NCI-H82 (cell line): ENCODE measurements at places on chromosomes 3 and 15.

GRCh38 chr3:194277786-194278130, 73.4 kb downstream of the CPN2 start:
- DNase-seq = no peak

- DNase-seq = no peak
Measured at GRCh38 chr3:134359121-134360010, 14.9 kb downstream of the AMOTL2 start.

DNA sequence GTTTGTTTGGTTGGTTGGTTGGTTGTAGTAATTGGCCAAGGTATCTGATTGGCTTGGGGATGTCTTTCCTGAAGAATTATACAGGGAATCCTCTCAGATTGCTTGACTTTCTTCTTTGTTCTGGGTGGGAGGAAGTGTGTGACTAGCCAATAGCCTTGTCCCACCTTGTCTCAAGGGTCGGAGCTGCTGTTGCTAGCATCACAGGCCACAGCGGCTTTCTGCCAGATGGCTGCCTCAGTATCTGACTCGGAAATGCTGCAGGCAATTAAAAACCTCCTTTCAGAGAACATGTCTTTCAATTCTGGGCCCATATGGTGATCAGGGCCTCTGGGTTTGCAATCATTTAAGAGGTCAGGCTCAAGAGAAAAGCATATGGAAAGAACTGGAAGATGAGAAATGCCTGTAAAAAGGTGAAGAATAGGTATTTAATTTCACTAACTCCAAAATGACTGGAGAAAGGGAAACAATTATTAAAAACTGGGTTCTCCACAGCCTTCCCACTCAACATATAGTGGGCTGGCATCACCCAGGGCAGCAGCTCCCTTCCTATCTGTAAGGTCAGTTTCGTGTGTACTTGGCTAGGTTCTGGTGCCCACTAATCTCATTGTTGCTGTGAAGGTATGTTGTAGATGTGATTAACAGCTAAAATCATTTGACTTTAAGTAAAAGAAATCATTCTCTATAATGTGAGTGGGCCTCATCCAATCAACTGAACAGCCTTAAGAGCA, 32.4 kb downstream of the TGFBR2 start:
- peak; percentile 26 for DNase-seq

GRCh38 chr15:40360015-40360414, 2.0 kb downstream of the DISP2 start:
- no peak for DNase-seq

DNA sequence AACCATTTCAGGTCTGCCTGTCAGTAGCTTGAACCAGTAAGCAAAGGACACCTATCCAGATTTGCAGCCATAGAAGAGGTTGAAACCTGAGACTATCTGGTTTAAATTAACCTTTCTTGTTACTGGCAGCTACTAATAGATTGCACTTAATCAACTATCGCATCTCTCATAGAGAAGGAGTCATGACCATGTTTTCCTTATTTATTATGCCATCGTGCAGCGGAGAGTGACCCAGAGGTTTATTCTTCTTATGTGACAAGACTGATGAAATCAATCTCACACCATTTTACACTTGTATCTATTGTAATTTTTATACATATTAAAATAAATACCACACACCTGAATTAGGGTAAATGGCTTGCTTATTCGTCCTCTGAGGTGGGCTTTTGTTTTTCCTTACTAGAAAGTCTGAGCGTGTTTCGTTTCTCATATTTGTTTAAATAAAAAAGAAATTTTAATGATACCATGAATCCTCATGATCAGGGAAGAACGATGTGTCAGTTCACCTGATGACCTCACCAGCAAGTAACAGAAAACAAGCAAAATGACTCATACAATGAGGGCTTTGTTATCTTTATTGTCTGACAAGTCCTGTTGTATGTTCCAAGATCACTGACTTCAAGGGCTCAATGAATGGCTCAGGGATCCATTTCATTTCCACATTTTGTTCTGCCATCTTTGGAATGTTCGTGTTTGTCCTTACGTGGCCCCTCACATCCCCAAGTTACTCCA, 379.5 kb upstream of the DPH6 start:
- DNase-seq = no peak

DNA sequence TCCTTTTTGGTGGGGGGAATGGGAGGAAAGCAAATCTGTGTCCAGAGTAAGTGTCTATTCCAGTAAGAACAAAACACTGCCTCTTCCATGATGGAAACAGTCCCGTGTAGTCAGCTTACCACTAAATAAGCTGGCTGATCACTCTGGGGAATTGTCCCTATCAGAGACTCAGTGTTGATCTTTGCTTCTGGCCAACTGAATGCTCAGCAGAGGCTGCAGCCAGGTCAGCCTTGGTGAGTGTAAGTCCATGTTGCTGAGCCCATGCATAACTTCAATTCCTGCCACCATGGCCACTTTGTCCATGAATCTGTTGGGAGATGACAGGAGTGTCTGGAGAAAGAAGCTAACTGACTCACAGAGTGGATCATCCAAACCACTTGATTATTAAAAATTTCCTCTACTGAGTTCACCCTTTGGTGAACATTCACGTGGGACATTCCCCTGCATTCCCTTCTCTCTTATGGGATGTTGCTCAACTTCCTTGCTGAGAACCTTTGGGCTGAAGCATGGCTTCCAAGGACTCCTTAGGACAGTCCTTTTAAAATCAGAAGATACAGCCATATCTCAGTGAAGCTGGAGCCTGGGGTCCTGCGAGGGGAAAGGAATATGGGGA, 33.9 kb upstream of the XCR1 start:
- DNase-seq = no peak

- DNase-seq = peak; percentile 87
Measured at GRCh38 chr3:78728406-78729145, 1039.2 kb downstream of the ROBO1 start.

DNA sequence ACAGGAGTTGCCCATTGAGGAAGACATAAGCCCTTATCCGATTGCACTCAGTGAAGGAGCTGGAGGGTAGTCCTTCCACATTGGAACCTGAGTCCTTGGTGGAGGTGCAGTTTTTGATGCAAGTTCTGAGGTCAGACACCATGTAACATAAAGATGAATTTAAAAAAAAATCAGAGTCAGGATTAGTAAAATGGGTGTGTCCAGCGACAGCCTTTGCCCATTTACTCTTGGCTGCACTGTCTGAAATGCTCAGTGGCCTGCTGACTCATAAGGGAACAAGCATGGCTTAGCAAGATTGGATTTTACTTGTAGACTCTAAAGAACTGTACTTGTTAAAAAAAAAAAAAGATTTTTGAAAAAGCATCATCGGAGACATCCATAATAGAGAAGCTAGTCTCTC, 241.1 kb upstream of the TOPAZ1 start:
- DNase-seq = no peak

DNA sequence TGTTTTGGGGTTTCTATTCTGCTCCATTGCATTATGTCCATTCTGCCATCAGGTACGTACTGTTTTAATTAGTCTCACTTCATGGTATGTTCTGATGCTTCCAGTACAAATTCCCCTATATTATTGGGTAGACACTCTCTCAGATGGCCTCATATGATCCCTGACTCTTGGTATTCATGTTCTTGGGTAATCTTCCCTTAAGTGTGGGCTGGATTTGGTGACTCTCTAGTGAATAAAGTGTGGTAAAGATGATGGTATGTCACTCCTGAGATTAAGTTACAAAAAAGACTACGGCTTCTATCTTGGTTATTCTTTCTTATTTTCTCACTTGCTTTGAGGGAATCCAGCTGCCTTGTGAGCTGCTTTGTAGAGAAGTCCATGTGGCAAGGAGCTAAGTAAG, 89.6 kb upstream of the TBC1D5 start:
- DNase-seq = no peak

DNA sequence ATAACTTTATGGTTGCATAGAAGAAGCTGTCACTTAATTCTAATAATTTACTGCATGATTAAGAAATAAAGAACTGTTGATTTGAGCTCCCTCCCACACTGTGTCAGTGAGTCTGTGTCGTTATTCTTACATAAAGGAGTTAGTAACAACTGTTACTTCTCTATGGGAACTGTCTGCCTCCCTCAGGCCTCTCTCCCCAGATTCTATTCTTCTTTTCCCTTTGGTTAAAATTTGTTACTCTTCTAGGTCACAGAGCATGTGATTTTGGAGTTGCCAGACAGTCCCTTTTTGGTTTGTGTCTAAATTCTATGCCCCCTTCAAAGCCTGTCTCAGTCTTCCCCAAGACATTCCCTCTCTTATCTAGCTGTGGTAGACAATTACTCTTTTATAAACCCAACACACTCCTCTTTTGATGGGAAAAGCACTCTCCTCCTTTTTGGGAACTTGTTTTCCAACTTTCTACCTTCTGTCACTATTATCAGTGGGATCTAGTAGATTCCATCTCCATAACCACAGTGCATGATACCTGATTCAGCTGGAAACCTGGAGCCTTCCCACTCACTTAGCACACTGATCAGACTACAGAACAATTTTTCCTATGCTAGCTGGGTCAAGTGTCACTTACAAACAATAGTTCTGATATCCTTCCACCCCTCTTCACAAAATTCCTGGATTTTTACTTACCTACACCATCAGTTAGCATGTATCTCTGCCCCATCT, 422.1 kb upstream of the TGFBR2 start:
- DNase-seq = no peak

GRCh38 chr3:124584552-124585391, 145.5 kb upstream of the UMPS start:
- DNase-seq = peak; percentile 73

- DNase-seq = no peak
Measured at GRCh38 chr3:186287711-186288110, 74.3 kb downstream of the DGKG start.
